ENCODE measurements at places on chromosomes 4 and X.

DNA sequence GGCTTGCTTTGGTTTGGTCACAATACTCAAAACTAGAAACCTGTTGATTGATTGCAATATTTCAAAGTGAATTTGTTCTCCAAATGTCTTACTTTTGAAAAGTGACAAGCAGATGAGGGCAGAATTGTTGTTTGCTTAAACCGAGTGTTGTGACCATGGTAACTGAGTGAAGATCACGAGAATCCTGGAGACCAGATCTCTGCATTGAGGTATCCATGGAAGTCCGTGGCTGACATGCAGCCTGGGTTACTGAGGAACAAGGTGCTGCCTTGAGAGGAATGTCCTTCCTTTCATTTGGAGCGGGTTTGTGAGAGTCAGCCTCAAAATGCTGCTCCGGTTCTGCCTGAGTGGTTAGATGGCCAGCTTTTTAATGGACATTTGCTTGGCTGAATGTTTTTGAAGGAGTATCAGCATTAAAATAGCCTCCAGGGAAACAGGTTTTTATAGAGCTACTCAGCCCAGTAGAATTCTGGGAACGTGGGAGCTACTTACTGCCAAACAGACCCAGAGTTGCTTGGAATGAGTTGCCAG is 31.3 kb downstream of the NYX start:
- DNase-seq: no peak

DNA sequence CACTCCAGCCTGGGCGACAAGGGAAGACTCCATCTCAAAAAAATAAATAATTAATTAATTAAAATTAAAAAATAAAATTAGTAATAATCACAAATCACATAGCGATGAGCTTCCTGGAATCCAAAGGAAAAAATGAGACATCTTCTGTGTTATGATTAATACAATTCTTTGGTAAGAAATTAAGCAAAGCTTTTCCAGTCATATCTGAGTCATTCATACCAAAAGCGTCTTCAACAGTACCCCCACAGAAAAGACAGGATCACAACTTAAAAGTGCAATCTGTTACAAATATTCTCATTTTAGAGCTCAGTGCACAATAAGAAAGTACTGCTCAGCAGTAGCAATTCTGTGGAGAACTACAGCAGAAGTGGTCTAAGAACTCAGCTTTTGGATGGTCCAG is 168.5 kb upstream of the MXRA5 start:
- no peak for DNase-seq

GRCh38 chrX:48826135-48826875 is at the start of gene ERAS:
ERAS (plus strand) TSS chrX:48826513; CDS start chrX:48829124, 2,611 bp downstream.
- no peak for DNase-seq

DNA sequence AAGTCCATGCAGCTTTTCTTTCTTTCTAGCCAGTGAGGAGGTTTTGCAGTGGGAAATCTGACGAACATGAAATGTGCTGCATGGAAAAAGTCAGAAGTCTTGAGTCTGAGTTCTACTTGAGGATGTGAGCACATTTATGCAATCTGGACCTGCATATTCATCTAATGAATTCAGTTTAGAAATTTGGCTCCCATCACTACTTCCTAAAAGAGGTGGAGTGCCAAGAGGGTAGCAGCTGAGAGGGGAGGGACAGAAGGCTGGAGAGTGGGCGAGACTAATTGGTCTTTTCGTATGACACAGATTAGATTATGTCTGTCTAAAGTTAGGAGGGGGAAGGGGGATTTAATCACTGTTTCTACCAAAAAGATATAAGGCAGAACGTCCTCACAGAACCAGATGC is 535.9 kb downstream of the IQCM start:
- no peak for DNase-seq

- DNase-seq: no peak
Measured at GRCh38 chr4:181475781-181476507, 767.3 kb upstream of the TENM3 start.
